ENCODE measurements at places on chromosomes 7 and 10. TPM values are rescaled to one million over a fixed set of nuclear protein-coding genes. Genes with fewer than 3 reads are reported as not detected.

MINDY4 gene
- 2.8 TPM for total RNA-seq

EN2 gene
- 0.99 TPM for total RNA-seq

MRLN gene
- total RNA-seq = not detected

STEAP1B gene
- not detected for total RNA-seq

SLC39A12 gene
- not detected for total RNA-seq

KCP gene
- 0.09 TPM for total RNA-seq

ABCB1 gene
- total RNA-seq = 0.22 TPM

SSMEM1 gene
- not detected for total RNA-seq

EIF5AL1 gene
- 2.0 TPM for total RNA-seq

LRRC61 gene
- total RNA-seq = 0.20 TPM

PSTK gene
- 4.6 TPM for total RNA-seq

FEZF1 gene
- total RNA-seq = not detected

CAMK1D gene
- 6.3 TPM for total RNA-seq

LEP gene
- total RNA-seq = not detected

TBL2 gene
- total RNA-seq = 49.3 TPM

PPP1R17 gene
- total RNA-seq = not detected

WNT16 gene
- 0.17 TPM for total RNA-seq

ZNF727 gene
- total RNA-seq = not detected

KRIT1 gene
- 28.8 TPM for total RNA-seq

AGMO gene
- 0.35 TPM for total RNA-seq

PRLHR gene
- not detected for total RNA-seq

FAM237B gene
- total RNA-seq = not detected

DGKI gene
- 0.23 TPM for total RNA-seq

GRM3 gene
- not detected for total RNA-seq

HMX2 gene
- not detected for total RNA-seq

AKR1C8 gene
- total RNA-seq = 0.16 TPM

All from A549 treated with GW870086 at 1 μM for 4 hours (cell line).